ENCODE measurements at places on chromosomes 12 and 14. TPM values are rescaled to one million over a fixed set of nuclear protein-coding genes. Genes with fewer than 3 reads are reported as not detected.

GRCh38 chr14:34450958-34451357 is 11.1 kb downstream of the SPTSSA start:
- no peak for DNase-seq

DNA sequence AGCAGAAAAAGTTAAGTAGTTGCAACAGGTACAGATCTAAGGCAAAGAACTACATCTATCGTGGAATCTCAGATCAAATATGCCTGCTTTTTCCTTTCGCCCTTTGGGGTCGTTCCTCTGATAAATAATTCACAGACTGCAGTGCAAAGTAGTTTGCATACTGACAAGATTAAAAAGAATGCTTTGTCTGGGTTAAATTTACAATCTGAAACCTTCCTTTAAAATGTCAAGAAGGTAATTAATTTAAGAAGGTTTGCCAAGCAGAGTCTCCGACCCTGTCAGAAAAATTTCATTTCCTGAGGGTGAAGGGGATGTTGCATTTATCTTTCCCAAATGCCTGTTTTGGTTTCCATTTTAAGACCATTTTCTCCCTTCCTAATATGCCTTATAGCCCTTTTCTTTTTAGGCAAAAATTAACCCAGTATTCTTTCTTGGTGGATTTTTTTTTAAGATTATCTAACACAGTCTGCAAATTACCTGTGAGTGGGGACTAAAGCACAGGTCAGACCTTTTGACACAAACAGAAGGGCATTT is 406.9 kb downstream of the LRIG3 start:
- no peak for DNase-seq

GRCh38 chr12:22355011-22355580 is 20.6 kb upstream of the ST8SIA1 start:
- DNase-seq = no peak

- no peak for DNase-seq
Observed at GRCh38 chr12:66590275-66590985, 88.4 kb downstream of the GRIP1 start.

GRCh38 chr12:58095002-58095401 is 153.6 kb downstream of the ATP23 start:
- DNase-seq = no peak

GRCh38 chr12:8697476-8698131 is at the start of gene RIMKLB:
Gene RIMKLB (plus strand): TSS chr12:8697991. CDS start chr12:8713867, 15,876 bp downstream.
- peak; percentile 64 for DNase-seq

- DNase-seq = no peak
Observed at GRCh38 chr12:127044836-127045235, 1222.1 kb upstream of the TMEM132C start.

DNA sequence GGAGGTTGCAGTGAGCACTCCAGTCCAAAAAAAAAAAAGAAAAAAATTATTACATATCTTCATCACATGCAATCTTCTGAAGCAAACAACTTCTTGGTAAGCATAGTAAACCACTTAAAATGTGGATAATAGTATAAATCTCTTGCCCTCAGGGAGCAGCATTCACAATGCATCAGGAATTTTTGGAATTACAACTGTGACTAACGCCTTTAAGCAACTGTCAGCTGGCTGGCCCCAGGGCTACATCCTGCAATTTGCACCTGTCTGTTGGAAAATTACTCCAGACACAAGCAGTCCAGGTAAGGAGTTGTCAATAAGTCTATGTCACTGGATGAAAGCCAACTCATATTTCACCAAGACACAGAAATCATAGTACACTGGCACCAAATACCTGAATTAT is 5.5 kb upstream of the SLC7A7 start:
- DNase-seq = peak; percentile 24

DNA sequence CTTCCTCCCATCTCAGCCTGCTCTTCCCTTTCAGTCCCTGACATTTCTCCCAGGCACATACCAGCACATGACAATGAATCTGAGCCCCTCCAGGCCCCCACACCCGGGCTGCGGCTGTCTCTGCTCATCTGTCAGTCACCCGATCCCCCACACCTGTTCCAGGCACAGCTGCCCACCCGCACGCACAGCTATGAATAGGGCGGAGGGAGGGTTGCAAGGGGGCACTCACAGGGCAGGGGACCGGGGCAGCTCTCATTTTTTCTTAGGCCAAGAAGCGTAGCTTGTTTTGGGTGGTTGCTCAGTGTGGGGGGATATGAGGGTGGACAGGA is 43.7 kb upstream of the TSPAN9 start:
- DNase-seq = no peak

- DNase-seq = peak; percentile 55
Observed at GRCh38 chr14:44297437-44297836, 209.6 kb downstream of the FSCB start.

GRCh38 chr14:67186789-67187584 is 2.3 kb upstream of the GARIN2 start:
- DNase-seq = peak; percentile 66

GRCh38 chr12:27936196-27936595 is 36.3 kb downstream of the PTHLH start:
- peak; percentile 19 for DNase-seq

GRCh38 chr12:42372154-42372791 is 46.3 kb downstream of the PPHLN1 start:
- peak; percentile 53 for DNase-seq

DNA sequence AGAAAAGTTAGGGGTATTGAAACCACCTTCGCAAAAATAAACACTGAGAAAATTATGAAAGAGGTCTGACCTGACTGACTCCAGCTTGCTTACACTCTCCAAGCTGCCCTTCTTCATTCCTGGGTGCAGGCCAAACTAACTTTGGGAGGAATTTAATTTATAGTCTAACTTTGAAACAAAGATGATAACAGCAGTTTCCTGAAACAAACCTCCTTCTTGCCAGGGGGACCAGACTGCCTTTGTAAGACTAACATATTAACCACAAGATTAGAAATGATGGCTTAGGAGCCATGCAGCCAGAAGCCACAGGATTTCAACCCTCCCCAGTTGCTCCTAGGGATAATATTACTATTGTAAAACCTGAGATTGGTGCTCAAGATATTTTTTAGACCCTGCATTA is 13.8 kb upstream of the EEA1 start:
- peak; percentile 95 for DNase-seq

Gene CSRP2
- 64.3 TPM for total RNA-seq

Gene RILPL1
- total RNA-seq = 10.6 TPM

Gene INSM2
- total RNA-seq = not detected

Gene KLRC3
- not detected for total RNA-seq

Gene STON2
- total RNA-seq = not detected

Gene CD69
- total RNA-seq = not detected

All from fibroblast of villous mesenchyme (primary cell).